ENCODE measurements at places on chromosomes 11 and 22. TPM values are rescaled to one million over a fixed set of nuclear protein-coding genes. Genes with fewer than 3 reads are reported as not detected.

GPR83 gene
- not detected for total RNA-seq

BID gene
- total RNA-seq: 39.0 TPM

GRCh38 chr11:31882951-31883392 lies 71.8 kb upstream of the PAX6 start:
- DNase-seq: no peak
- no peaks in the 10 kb centered on the region for H3K36me3 ChIP-seq
- H3K4me3 ChIP-seq: no peak overlapping the region

GRCh38 chr22:28442711-28443525 lies 236.7 kb downstream of the TTC28 start:
- peak overlapping the region; percentile 74 for H3K4me3 ChIP-seq
- no peaks in the 10 kb centered on the region for H3K27me3 ChIP-seq

RNF215 gene
- total RNA-seq: 26.9 TPM

- H3K4me1 ChIP-seq: peaks cover 8% of the 10 kb centered on the region
- no peak for DNase-seq
- H3K27ac ChIP-seq: no peak overlapping the region
- H3K36me3 ChIP-seq: no peaks in the 10 kb centered on the region
- H3K27me3 ChIP-seq: no peaks in the 10 kb centered on the region
- H3K4me3 ChIP-seq: no peak overlapping the region
Observed at GRCh38 chr11:109945626-109946321, 147.4 kb upstream of the ZC3H12C start.

- DNase-seq: peak; percentile 25
- H3K36me3 ChIP-seq: no peaks in the 10 kb centered on the region
- no peaks in the 10 kb centered on the region for H3K27me3 ChIP-seq
- H3K27ac ChIP-seq: no peak overlapping the region
Observed at GRCh38 chr22:28373831-28374230, 305.8 kb downstream of the TTC28 start.

- H3K4me3 ChIP-seq: no peak overlapping the region
- no peaks in the 10 kb centered on the region for H3K4me1 ChIP-seq
- H3K27ac ChIP-seq: no peak overlapping the region
- DNase-seq: no peak
Observed at GRCh38 chr22:41504397-41504796, 35.5 kb downstream of the ACO2 start.

DNA sequence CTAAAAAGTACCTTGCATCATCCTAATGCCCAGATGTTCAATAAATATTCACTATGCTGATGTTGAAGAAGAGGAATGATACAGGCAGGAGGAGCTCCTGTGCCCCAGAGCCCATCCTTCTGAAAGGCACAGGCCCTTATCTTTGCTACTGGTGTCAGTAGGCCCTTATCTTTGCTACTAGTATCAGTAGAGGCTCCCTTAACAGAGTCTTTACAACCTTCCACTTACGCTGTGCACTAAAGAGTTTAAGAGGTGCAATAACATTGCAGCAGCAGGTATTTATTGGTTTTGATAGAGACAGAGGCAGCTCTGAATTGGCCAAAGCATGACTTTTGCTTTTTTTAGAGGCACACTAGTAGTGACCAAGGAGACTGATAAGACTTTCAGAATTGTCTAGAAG lies 174.4 kb downstream of the TENM4 start:
- no peak overlapping the region for H3K27ac ChIP-seq
- no peaks in the 10 kb centered on the region for H3K27me3 ChIP-seq
- DNase-seq: no peak
- no peaks in the 10 kb centered on the region for H3K4me1 ChIP-seq

DNA sequence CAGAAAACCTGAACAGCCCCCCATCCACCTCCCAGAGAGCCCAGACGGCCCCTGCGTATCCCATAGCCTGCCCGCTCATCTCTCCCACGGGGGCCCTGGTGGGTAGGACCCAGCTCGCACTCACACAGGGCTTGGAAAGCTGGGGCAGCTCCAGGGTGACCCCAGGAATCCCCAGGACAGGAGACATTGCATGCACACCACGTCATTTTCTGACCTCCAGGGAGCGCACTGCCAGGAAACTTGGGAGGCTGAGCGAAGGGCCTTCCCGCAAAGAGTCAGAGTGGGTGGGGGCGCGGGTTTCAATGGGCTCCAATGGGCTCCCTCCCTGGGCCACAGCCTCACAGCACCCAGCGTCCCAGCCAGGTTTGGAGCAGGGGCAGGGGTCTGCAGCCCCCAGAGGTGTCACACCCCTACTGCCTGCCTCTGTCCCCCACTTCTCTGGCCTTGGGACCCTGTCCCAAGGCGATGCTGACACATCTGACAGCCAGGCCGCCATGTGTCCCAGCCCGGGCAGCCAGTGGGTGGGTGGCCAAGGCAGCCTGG lies 8.2 kb upstream of the SYT8 start:
- no peaks in the 10 kb centered on the region for H3K36me3 ChIP-seq
- no peak for DNase-seq
- H3K4me3 ChIP-seq: no peak overlapping the region
- no peak overlapping the region for H3K27ac ChIP-seq

CDC42BPG gene
- total RNA-seq: 0.42 TPM

- no peak overlapping the region for H3K4me3 ChIP-seq
- H3K27me3 ChIP-seq: peaks cover 2% of the 10 kb centered on the region
- no peaks in the 10 kb centered on the region for H3K36me3 ChIP-seq
- H3K4me1 ChIP-seq: no peaks in the 10 kb centered on the region
- DNase-seq: peak; percentile 5
Observed at GRCh38 chr11:11592146-11592684, 29.6 kb downstream of the GALNT18 start.

SCN4B gene
- 0.13 TPM for total RNA-seq

OTOG gene
- not detected for total RNA-seq

AIFM3 gene
- not detected for total RNA-seq

LDHAL6A gene
- total RNA-seq: not detected

DNA sequence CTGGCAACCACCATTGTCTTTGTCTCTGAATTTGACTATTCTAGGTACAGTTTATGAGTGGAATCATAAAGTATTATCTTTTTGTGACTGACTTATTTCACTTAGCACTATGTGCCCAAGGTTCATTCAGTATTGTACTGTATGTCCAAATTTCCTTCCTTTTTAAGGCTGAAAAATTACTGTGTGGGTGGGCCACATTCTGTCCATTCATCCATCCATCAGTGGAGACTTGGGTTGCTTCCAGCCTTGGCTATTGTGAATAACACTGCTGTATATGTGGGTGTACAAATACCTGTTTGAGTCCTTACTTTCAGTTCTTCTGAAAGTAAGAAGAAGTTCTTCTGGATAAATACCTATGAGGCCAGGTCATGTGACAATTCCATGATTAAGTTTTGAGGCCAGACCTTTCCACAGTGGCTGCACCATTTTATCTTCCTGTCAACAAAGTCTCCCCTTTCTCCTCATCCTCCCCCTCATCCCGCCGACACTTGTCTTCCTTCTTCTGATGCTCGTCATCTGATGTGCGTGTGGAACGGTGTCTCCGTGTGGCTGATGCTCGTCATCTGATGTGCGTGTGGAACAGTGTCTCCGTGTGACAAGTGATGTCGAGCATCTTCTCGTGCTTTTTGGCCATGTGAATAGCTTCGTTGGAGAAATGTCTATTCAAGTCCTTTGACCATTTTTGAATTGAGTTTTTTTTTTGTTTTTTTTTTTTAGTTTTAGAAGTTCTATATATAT lies 49.5 kb downstream of the SBF1 start:
- DNase-seq: peak; percentile 15
- H3K4me3 ChIP-seq: no peak overlapping the region
- H3K27me3 ChIP-seq: no peaks in the 10 kb centered on the region
- no peaks in the 10 kb centered on the region for H3K4me1 ChIP-seq
- H3K36me3 ChIP-seq: peaks cover 33% of the 10 kb centered on the region

- no peak overlapping the region for H3K4me3 ChIP-seq
- H3K4me1 ChIP-seq: peaks cover 20% of the 10 kb centered on the region
- no peaks in the 10 kb centered on the region for H3K27me3 ChIP-seq
Observed at GRCh38 chr22:17914474-17914873, 109.9 kb downstream of the MICAL3 start.

GRCh38 chr11:16925561-16926065 lies 88.6 kb downstream of the PLEKHA7 start:
- H3K4me3 ChIP-seq: no peak overlapping the region
- peak; percentile 46 for DNase-seq
- H3K27me3 ChIP-seq: peaks cover 30% of the 10 kb centered on the region

OSBPL5 gene
- total RNA-seq: 37.7 TPM

DNA sequence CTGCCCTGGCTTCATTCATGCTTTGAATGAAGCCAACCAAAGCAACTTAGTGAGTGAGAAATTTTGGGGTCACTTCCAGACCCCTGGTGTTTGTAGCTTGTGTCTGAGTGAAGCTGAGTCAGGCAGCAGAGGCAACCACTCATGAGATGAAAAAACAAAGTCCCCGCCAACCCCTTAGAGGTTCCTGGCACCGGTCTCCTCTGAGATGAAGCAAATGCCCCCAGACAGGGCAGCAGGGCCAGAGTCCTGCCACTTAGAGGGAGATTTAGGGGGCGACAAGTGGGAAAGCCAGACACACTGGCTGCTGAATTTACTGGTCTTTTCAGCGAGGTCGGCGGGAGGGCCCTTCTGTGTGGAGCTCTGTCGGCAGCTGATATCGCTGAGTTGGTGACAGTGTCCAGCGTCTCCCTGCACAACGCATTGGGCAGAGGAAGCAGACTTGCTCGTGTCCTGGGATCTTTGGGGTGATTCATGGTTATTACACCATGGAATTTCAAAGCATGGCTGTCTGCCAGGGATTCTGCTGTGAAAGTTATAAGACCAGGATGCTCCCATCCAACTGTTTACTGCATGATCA lies 482.6 kb downstream of the MIAT start:
- DNase-seq: peak; percentile 68
- H3K27ac ChIP-seq: peak overlapping the region; percentile 38
- H3K4me3 ChIP-seq: no peak overlapping the region
- no peaks in the 10 kb centered on the region for H3K27me3 ChIP-seq

DNA sequence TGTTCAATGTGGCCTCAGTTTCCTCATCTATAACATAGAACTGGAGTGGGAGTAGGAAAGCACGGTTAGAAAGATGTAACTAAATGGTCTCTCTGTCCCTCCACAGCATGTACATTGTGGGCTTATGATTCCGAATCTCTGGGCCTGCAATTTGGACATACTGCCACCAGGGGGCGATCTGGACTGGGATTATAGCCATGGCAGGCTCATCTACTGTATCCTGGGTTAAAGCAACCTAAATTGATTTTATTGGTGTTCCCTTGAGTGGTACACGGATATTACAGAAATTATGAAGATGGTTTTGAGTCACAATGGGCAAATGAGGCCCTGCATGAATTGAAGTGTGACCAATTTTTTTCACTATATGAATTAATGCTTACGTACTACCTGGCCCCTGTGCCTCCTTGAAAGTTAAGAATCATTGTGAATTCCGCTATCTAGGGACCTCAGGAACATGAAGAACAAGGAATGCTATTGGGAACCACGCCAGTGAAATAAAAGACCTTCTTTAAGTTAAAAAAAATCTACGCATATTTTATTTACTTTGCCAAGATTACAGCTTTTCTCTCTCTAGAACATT lies 32.9 kb downstream of the TST start:
- H3K4me3 ChIP-seq: no peak overlapping the region
- peaks cover 9% of the 10 kb centered on the region for H3K27me3 ChIP-seq
- no peaks in the 10 kb centered on the region for H3K36me3 ChIP-seq
- no peaks in the 10 kb centered on the region for H3K4me1 ChIP-seq
- DNase-seq: peak; percentile 13

Measured in endothelial cell of umbilical vein (primary cell).